ENCODE measurements at places on chromosomes 3 and 15.

DNA sequence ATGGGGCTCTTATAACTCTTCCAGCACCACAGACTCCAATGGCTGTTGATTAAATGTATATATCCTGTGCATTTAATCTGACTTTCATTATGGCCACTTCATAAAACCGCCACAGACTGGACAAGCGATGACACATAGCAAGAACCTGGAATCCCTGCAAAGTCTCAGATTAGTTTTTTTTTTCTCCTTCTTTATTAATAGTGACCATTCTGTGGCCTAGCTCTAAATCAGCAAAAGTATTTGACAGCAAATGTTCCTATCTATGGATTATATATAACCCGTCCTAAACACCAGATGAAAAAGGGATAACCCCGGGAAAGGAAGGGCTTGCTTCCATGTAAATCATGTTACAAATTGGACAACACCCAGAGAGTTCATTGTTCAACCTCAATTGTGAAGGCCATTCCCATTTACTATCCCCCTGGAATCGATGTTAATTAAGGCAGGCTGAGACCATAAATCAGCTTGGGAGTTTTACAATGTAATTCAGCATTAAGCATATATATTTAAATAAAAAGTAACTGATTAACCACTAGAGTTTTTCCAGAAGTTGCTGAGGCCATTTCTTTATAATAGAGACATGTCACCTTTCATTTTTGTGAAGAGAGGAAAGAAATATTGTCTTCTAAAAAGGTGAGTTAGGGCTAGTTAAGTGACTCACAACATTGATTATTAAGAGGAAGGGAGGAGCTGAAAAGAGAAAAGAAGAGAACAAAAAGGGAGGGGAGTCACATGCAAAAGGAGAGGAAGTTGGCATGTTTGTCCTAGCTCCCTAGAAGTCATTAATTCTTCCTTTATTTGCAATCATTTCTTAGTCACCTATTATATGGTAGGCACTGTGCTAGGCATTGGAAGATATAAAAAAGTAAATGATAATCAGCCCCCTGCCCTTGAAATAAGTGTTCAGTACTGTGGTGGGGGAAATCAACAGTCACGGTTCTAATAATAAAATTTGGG is 26.2 kb downstream of the ALDH1A2 start:
- no peak for DNase-seq

GRCh38 chr3:18888370-18888769 is 259.9 kb upstream of the KCNH8 start:
- DNase-seq, result no peak

GRCh38 chr3:13025090-13025489 is 48.1 kb downstream of the IQSEC1 start:
- DNase-seq, result no peak

GRCh38 chr3:178966299-178967176 is 105.1 kb downstream of the ZMAT3 start:
- no peak for DNase-seq

GRCh38 chr3:109643590-109643989 is 306.2 kb upstream of the DPPA4 start:
- DNase-seq, result no peak

DNA sequence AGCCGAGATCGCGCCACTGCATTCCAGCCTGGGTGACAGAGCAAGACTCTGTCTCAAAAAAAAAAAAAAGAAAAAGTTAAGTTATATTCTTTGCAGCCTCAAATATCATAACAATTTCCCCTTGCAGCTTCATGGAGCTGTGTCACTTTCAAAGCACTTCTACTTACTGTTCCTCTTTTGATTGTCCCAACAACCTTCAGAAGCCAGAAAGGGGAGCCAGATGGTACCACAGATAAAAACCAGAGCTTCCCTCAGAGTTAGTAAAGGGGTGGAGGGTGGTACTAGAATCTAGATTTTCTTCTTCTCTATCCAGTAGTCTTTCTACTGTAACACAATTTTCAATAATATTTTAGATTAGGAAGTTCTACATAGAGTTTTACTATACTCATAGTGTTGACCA is 188.8 kb downstream of the TAFA4 start:
- DNase-seq, result no peak

- DNase-seq, result no peak
Measured at GRCh38 chr3:65019443-65020055, 331.7 kb upstream of the ADAMTS9 start.

GRCh38 chr3:150725548-150725947 is 21.8 kb upstream of the ERICH6 start:
- no peak for DNase-seq

- no peak for DNase-seq
Measured at GRCh38 chr3:156509189-156510174, 45.4 kb downstream of the SSR3 start.
